Endothelial cell of umbilical vein (primary cell): ENCODE measurements at places on chromosomes 2 and 18. TPM values are rescaled to one million over a fixed set of nuclear protein-coding genes. Genes with fewer than 3 reads are reported as not detected.
A peak's percentile ranks its signal among the peaks of the same experiment; 100 is the strongest.

DNA sequence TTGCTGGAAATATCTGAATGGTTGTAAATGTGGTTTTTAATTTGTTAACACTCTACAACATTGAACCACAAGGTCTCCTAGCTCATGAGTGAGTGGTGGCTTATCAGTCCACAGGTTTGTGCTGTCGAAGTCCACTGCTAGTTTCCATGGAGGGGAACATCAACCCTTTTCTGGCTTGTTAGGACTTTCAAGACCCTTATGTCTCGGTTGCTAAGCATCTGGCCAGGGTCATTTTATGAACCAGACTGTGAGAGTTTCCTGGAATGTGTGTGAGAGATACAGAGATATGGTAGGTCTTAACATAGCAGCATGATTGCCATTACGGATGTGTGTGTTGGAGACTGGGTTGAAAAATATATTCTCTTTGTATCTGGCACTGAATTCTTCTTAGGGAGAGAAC is 36.9 kb downstream of the KCNE4 start:
- peak; percentile 67 for DNase-seq

GRCh38 chr2:109272461-109272860 is 143.5 kb downstream of the SH3RF3 start:
- DNase-seq = no peak

SMYD5 gene
- 23.4 and 31.7 TPM in 2 replicates for total RNA-seq

- no peak for DNase-seq
Measured at GRCh38 chr2:96122391-96122790, 6.0 kb upstream of the ADRA2B start.

DNA sequence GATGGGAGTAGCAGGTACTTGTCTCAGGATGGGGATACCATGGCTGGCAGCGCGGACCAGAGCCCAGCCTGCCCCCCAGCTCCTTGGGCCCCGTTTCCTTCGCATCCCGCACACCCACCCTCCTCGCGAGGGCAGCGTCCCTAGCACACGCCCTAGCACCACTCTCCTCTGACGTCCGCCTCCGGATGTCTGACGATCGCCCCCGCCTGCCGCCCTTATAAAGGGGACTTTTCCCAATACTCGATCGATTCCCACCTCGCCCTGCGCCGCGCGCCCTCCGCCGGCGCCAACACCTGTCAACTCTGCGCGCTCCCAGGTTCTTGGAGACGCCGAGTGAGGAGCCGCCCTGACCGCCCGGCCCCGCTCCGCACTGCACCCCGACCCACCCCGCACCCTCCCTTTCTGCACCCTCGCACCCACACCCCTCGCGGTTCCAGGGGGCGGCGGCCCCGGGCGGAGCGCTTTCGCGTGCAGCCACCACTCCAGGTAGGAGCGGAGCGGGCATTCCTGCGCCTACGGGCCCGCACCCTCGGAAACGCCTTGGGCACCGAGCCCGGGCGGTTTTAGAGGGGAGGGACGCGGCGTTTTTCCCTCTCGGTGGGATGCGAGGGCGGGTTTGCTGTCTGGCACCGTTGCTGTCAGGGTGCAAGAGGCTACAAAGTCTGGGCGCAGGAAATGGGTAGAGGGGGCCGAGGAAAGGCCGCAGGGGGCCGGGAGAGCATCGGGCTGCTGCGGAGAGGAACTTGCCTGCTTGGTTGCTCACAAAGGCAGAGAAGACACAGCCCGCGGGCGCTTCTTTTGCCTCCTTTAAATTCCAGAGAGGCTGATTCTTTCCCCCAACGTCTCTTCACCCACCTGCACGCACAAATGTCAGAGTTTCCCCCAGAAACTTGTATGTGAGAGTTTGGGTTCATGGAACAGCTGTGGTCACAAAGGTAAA is at the start of gene SLC5A7:
SLC5A7 (plus strand) TSS at position 247 of the 940 bp plus-strand sequence. CDS start 1,632 bp downstream, outside the sequence.
- DNase-seq = no peak

GRCh38 chr2:239606741-239607516 is 206.1 kb upstream of the HDAC4 start:
- DNase-seq = no peak

DNA sequence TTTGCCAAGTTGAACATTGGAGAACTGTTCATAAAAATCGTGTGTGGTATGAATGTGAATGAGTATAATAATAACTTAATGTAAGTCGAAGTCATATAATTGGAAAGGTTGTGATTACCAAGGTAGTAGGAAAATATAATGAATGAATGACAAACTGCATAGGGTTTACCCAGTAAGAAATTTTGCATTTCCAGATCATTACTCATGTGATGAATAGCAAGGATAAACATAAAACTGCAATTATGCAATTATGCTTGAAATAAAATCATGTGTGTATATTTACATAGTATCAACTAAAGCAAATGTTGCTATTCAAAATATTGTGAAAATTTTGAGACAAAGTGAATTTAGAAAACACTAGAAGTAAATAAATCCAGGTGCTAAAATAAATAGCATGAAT is 1108.7 kb upstream of the TMEFF2 start:
- no peak for DNase-seq

DNA sequence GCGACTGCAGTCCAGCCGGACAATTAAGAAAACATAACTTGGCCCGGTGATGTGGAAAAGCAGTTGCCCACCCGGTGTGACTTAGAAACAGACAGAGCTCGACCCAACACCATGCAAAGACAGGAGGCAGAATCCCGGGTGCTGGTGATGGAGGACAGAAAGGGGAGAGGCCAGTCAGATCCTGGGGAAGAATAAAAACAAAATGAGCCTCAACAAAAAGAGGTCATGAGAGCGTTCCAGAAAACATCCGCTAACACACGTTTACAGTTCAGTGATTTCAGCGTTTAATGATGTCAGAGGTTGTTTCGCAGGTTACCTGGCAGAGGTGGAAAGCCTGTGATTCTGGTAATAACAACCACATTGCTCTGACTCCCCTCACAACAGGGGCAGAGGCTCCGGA is 111.9 kb downstream of the OSR1 start:
- DNase-seq = no peak

WNT6 gene
- total RNA-seq = not detected in 2 replicates

GRCh38 chr18:24027156-24027827 is 12.7 kb downstream of the TTC39C start:
- DNase-seq = no peak

MDH1B gene
- 0.51 TPM in 1 of 2 replicates, not detected in the other for total RNA-seq

DNA sequence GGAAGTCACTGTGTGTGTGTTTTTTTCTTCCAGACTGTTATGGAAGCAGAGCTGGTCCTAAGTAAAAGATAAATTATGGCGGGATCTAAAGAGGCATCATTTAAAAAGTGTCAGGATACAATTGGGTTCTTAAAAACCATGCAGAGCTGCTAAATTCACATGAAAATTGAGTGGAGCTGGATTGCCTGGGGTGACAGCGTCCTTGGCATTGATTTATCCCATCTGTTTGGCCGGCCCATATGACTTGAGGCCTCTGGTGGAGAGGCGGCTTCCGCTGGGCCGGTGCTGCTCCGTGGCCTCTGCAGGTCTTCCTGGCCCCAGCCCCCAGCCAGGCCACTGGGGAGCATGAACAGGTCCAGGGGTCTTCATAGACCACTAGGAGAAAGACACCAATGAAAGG is 165.5 kb downstream of the GLI2 start:
- no peak for DNase-seq

DNA sequence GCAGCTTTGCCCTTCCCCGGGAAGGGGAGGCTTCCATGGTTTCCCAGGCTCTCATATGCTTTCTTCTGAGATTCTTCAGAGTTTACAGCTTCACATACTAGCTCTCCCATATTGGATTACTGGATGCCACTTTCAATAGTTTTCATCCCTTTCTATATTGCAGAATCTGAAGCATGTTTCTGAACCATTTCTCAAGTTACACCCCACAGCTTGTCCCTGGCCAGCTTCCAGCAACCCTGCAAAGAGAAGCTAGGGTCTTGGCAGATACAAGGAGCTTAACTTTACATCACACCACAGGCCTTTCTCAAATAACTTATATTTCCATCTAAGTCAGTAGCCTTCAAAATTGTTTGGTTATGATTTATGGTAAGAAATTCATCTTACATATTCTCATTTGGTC is 39.6 kb downstream of the LHCGR start:
- no peak for DNase-seq
